ENCODE measurements at places on chromosomes 6 and 20.

- no peak for DNase-seq
These were observed 45.3 kb upstream of the STXBP5 start for GRCh38 chr6:147158881-147159280.

DNA sequence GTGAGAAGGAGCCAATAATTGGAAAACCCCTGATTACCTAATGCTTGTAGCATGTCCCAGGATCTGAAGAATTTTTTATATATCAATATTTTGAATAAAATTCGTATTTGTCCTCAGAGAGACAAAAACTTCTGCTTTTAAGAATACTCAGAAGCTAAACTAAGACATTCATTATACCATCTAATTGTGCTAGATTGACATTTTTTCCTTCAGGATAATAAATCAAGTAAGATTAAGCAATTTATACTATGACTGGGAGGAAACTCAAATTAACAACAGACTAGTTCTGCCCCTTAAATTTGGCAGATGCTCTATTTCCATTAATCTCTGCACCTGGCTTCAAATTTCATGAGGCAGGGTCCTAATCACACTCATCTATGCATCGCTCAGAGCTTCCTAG lies 291.4 kb downstream of the PLCB1 start:
- DNase-seq = no peak

DNA sequence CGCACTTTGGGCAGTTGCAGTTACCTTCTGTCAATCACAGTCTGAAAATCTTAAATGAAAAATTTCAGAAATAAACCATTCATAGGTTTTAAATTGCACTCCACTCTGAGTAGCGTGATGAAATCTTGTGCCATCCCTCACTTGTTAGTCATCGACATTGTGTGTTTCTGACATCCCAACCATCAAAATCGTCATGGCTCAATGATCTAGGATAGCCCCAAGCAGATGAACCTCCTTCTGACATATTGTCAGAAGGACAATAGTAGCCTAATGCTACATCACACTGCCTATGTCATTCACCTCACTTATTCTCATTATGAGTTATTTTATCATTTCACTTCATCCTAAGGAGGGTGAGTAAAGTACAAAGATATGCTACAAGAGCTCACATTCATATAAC lies 284.8 kb downstream of the PTPRK start:
- no peak for DNase-seq

- DNase-seq = no peak
These were observed 33.5 kb downstream of the WDR27 start for GRCh38 chr6:169668203-169668847.

DNA sequence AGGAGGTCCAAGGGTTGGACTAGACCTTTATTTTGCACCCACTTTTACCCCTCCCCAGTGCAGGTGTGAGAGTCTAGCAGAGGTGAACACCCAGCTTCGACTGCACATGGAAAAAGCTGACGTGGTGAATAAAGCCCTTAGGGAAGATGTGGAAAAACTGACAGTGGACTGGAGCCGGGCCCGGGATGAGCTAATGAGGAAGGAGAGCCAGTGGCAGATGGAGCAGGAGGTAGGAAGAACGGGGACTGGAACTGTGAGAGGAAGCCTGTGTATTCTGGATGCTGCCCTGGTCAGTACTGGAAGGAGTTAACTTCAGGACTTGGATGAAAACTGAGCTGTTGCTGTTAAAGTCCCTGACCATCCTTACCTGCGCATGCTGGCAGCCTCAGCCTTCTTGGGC lies 10.6 kb downstream of the CEP250 start:
- no peak for DNase-seq

GRCh38 chr20:42635699-42636411 lies 553.9 kb downstream of the PTPRT start:
- no peak for DNase-seq

GRCh38 chr6:158040051-158040803 lies 58.6 kb downstream of the SYNJ2 start:
- DNase-seq = no peak

DNA sequence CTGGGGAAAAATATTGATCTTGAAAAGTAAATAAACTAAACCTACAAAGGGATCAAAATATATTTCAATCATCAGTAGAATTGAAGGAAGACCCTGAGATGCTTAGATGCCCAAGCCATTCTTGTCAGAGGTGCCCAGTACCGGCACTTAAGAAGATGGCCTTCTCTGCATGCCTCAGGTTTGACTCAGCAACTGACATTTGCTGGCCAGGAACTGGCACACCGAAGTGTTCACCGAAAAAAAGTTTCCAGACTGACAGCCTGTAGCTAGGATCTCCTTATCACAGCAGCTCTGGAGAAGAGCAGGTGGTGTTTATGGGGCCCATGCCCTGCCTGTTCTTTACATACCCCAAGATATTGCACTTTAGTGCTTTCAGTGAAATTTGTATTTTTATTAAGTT lies 203.2 kb downstream of the MOXD1 start:
- DNase-seq = no peak

- DNase-seq = no peak
These were observed 209.0 kb downstream of the LRFN2 start for GRCh38 chr6:40378071-40378724.

DNA sequence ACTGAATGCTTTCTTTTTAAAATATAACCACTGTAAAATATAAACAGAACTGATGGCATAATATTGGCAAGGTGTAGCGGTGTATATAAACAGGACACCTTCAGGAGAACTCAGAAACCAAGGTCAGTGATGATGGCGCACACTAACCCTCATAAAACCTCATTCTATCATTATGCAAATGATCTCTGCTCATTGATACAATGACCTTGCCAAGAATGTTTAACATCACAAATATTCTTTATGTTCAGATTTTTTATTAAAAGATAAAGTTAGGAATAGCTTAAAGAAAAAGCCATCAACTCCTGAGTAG lies 48.6 kb upstream of the DST start:
- DNase-seq = no peak
